ENCODE measurements at places on chromosomes 4 and X.

DNA sequence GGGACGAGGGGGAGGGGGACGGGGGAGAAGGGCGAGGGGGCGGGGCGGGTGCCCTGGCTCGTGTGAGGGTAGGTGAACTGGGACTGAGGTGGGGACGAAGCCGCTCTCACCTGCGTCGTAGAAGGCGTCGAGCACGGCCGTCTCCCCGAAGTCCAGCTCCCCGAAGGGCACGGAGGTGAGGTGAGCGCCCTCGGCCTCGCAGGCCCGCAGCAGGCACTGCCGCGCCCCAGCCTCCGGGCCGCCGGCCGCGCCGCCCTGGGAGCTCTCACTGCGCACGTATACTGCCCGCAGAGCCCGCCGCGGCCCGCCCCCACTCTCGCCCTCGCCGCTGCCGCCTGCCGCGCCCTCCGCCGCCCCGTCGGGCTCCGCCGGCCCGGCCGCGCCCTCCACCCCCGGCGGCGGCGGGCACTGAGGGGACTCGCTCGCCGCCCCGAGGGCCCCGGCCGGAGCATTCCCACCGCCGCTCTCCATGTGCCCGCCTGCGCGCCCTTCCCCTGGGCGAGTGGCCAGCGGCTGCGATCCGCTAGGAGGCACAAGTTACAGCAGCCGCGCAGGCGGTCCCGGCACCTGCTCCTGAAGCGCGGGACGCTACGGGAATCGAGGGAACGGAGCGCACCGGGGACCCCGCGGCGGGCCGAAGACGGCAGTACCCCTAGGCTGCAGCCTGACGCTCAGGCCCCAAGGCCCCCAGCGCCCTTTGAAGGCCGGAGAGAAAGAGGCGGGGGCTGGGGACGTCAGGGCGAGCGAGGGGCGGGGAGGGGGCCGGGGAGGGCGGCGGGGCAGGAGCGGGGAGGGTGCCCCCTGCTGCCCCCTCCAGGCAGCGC, at the start of gene MAP3K15:
Gene MAP3K15, minus strand, starts transcription at position 718 of the 824 bp plus-strand sequence. Its CDS starts 247 bp downstream, at position 471.
- no peak for DNase-seq

- DNase-seq: no peak
Observed at GRCh38 chrX:29992083-29992482, 223.3 kb upstream of the MAGEB2 start.

GRCh38 chr4:158998624-158999023, 104.3 kb upstream of the RAPGEF2 start:
- no peak for DNase-seq

- no peak for DNase-seq
Observed at GRCh38 chrX:79153348-79153747, 8.9 kb downstream of the GPR174 start.

DNA sequence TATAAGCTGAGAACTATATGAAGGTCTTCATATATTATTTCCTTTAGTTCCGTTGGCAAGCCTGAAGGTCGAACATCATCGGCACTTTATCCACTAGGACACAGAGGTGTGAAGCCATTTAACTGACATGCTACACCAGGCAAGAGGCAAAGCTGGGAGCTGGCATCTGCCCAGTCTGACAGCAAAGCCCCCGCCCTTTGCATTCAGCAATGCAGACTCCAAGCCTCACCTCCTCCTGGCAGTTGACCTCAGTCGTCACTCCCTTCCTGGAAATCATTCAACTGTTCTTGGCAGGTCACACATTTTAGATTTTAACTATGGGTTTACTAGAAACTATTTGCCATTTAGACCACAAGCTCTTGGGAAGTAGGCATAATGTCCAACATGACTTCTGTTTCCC, 135.8 kb upstream of the FRG1 start:
- DNase-seq: no peak

GRCh38 chrX:97461763-97462162, 578.1 kb downstream of the RPA4 start:
- no peak for DNase-seq

Measured in NCI-H2171 (cell line).